ENCODE measurements at places on chromosomes 11 and 22.

DNA sequence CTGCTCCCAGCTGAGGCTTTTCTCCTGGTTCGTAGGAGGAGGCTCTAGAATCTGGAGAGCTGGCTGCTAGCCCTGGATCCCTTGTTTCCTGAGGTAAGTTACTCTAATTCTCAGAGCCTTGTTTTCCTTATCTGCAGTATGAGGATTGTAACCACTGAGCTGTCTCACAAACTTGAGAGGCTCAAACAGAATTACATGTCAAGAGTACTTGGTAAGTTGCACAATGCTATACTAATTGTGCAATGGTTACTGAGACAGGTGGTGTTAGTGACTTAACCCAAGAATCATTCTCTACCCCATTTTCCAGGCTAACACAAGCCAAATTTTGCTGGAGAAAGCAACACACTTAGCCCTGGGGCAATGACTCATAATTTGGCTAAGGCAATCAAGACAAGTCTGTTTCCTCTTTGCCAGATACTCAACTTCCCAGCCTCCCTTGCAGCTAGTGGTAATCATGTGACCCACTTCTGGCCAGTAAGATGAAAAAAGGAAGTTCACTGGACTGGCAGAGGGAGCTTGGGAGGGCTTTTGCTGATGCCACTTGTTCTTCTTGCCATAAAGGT is 348.0 kb downstream of the TENM4 start:
- DNase-seq = no peak

DNA sequence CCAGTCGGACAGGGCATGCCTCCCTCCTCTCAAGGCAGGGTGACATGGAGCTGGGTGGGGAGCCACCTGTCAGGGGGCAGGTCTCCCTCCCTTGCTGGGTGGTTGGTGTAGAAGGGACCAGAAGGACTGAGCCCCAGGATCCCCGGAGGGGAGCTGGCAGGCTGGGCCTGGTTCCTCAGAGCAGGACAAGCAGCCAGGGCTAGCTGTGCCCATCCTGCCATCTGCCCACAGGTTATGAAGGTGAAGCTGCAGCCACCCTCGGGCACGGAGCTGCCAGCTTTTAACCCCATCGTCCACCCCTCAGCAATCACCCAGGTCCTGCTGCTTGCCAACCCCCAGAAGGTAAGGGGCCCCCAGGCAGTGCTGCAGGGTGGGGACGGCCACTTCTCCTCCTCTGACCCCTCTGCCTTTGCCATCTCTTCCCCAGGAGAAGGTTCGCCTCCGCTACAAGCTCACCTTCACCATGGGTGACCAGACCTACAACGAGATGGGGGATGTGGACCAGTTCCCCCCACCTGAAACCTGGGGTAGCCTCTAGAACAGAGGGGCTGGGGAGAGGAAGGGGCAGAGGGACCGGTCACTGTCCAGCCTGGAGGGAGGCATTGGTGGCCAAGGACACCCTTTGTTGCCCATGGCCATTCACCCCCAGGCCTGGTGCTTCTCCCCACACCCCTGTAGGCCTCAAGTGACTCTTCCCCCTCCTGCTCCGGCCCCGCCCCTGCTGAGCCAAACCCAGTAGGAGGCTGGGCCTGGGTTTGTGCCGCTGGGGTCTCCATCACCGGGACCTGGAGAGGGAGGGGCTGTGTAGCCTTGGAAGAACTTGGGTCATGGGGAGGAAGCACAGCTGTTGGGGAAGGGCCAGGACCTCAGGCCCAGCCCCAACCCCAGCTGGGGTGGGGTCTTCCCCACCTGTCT is 7.0 kb upstream of the SH3BP1 start:
- DNase-seq = no peak

GRCh38 chr11:122598971-122599370 is 56.6 kb upstream of the UBASH3B start:
- no peak for DNase-seq

GRCh38 chr11:43555816-43556611 is 124.5 kb upstream of the HSD17B12 start:
- DNase-seq = no peak

- no peak for DNase-seq
Observed at GRCh38 chr11:113436672-113437252, 38.4 kb downstream of the DRD2 start.

DNA sequence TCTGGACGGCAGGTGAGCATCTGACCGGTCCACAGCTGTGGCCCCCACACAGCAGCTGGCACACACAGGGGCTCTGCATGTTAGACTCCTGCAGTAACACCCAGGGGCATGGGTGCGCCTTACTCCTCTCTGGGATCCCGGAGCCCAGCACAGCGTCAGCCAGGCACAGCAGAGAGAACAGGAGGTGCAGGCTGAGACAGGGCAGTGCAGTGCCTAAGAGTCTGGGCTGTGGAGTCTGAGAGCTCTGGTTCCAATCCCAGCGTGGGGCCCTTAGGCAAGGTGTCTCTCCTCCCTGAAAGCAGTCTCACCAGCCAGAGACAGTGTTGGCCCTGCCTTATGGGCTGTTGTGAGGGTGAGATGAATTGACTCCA is 2.3 kb downstream of the NUDT8 start:
- no peak for DNase-seq

- DNase-seq = no peak
Observed at GRCh38 chr11:75558939-75559843, 2.9 kb upstream of the SERPINH1 start.

- peak; percentile 85 for DNase-seq
Observed at GRCh38 chr11:45771566-45772448, 33.1 kb upstream of the SLC35C1 start.

DNA sequence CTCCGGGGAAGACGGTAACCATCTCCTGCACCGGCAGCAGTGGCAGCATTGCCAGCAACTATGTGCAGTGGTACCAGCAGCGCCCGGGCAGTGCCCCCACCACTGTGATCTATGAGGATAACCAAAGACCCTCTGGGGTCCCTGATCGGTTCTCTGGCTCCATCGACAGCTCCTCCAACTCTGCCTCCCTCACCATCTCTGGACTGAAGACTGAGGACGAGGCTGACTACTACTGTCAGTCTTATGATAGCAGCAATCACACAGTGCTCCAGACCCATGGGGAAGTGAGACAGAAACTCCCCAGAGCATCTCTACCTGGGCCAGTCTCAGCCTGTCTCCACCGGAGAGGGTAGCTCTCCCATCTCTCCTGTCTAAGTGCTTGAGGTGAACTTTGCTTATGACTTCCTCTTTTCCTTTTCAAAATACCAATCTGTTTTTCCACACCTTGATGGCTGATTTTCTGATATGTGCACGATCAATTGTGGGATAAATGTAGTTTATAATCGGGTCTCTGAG is 48.5 kb upstream of the VPREB1 start:
- DNase-seq = no peak

DNA sequence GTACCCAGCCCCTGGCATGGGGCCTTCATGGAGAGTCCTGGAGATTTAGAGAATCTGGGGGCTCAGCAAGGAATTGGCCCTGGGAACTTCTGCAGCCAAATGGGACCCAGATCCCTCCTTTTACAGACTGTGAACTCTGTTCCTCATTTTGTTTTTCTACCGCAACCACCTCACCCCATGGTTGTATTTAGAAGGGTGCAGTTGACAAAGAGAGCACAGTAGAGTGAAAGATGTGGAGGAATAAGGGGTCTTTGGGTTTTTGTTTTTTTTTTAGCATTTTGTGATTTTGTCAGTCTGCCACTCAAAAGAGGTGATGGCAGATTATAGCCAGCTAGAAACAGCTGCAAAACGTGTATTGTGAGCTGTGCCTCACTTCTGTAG is 1.9 kb downstream of the ZNF74 start:
- DNase-seq = no peak

DNA sequence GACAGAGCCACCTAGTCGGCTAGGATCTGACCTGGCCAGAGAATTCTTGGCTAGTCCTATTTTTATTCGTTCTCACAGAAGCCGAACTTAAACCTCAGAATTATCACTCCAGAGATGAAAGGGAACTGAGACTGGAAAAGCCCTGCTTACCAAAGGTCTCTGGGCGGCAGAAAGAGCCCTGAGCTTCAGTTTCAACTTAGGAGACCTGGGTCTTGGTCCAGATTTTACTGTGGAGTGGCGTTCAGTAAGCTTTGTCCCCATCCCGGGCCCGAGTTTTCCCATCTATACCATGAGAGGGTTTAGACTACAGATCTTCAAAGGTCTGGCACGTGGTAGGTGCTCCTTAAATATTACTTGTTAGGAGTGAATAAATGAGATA is 516 bp downstream of the NEU3 start:
- no peak for DNase-seq

DNA sequence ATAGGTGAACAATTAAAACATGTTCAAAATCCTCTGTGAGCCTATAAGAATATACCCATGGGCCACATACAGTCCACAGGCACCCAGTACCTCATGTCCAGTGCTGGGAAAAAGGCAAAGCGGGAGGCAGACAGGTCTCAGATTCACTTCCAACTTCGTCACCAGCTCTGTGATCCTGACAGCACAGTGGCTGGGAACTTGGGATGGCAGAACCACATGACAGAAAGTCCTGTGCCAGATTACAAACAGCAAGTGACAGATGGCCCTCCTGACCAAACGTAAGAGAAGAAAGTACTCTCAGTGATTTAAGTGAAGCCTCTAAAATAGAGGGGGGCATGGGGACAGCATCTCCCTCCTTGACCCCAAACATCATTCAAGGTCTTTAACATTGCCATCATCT is 5.8 kb downstream of the SLC1A2 start:
- no peak for DNase-seq

DNA sequence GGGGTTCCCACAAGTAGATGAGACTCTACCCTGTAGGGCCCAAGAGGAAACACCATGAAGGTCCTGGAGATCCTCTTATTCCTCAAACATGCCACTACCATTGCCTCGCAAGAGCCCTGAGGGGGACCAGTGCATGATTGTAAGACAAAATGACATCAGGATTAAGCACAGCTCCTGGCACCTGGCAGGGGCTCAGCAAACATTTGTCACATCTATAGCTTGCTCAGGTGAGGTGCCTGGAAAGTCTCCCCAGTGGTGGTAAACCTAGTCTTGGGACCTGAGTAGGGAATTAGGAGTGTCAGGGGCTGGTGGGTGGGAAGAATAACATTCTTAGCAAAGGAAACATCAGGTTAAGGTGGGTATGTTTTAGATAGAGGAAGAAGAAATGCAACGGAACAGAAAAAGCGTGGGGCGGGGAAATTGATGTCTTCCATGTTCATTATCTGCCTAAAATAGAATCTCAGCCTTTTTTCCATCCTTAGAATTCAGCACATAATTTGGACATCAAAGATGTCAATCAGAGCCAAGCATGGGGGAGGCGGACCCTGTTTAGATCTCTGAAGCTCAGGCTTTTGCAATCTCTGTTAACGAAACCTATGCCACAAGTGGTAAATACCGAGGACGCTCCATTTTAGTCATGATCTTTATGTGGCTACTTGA is 924 bp downstream of the YPEL1 start:
- DNase-seq = no peak

GRCh38 chr22:50027639-50028537 is 15.3 kb upstream of the IL17REL start:
- DNase-seq = no peak

DNA sequence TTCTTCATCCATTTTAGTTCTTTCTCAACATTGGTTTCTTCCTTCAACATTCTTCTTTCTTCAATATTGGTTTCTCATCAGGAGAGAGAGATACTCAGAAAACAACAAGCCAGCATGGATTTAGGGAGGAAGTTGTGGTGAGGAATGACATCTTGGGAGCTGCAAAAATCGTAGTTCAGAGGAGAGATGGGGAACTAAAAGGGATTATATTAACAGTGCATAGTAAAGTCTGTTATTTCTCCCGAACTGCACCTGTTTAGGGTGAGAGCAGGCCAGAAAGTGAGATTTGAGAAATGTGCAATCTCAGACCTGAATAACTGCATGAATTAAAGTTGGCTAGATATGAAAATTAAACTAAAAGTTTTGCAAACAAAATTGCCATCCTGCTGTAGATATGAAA is 94.5 kb downstream of the CASP12 start:
- DNase-seq = no peak

- DNase-seq = peak; percentile 28
Observed at GRCh38 chr22:38657045-38657909, 839 bp downstream of the CBY1 start.

GRCh38 chr22:46602025-46602424 is 18.2 kb upstream of the GRAMD4 start:
- DNase-seq = no peak

DNA sequence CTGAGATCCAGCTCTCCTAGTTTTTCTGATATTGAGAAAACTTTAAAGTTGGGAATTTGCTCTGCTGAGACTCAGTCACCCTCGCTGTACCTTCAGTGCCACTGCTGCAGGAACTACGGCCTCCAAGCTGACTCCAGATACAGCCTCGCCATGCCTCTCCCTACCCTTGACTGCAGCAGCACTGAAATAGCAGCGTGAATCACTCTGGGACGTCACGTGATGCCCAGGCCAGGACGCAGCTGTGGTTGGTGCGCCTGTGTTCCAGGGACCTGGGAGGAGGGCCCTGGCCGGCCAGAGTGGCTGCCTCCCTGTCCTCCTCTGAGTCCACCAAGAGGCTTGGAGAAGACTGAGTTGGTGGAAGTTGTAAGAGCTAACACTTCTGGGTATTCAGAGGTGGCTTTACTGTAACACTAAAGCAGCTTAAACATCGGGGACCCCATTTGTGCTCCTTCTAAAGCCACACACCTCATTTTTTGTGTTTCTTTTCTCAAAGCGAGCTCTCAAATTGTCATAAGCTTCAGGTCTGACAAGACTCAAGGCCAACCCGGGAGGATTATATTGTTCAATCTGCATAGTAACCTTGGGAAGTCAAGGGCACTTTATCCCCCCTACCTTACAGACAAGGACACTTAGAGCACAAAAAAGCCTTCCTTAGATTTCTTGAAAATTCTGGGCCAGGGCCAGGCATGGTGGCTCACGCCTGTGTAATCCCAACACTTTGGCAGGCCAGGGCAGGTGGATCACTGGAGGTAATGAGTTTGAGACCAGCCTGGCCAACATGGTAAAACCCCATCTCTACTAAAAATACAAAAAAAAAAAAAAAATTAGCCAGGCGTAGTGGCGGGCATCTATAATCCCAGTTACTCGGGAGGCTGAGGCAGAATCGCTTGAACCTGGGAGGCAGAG is 4.2 kb upstream of the STIP1 start:
- peak; percentile 41 for DNase-seq

DNA sequence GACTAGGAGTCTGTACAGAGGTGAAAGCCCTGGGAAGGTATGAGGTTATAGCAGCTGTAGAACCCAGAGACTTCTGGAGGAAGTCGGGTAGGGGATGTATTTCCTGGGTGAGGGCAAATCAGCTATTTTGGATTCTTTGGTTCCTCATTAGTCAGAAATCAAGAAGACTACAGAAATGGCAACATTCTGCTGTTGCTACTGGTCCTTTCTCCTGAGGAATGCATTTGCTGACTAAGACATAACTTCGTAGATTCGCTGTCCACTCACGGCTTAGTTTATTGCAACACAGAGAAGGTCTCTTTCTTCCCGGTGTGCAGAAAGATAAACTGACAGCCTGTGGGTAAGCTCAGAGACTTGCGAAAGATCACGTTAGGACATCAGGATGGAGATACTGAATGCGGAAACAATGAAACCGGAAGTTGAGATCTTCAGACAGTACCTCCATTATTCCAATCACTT is 25.3 kb upstream of the SESN3 start:
- DNase-seq = no peak

DNA sequence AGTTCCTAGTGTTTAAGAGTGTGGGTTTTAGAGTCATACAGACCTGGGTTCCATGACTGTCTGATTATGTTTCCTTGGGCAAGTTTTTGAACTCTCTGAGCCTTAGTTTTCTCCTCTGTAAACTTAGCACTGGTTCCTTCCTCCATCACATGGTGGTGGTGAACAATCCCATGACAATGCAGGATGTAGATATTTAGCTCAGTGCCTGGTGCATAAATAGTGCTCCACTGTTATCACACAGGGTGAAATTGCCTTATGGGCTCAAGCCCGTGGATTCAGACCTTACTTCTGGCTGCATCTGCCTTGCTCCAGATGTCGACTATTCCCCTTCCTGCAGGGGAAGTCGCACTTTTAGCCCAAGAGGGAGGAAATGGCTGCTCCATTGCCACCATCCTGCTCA is 62.7 kb downstream of the LDLRAD3 start:
- no peak for DNase-seq
